Left lobe of liver (tissue), 2 donors: ENCODE measurements at places on chromosomes 13 and 19. TPM values are rescaled to one million over a fixed set of nuclear protein-coding genes. Genes with fewer than 3 reads are reported as not detected.

ZNF709 gene
- 0.65 TPM for total RNA-seq

SIGLEC5 gene
- not detected for total RNA-seq

RFPL4AL1 gene
- total RNA-seq = not detected

PCDH9 gene
- total RNA-seq = 2.4 TPM

NLRP5 gene
- total RNA-seq = not detected

DNA sequence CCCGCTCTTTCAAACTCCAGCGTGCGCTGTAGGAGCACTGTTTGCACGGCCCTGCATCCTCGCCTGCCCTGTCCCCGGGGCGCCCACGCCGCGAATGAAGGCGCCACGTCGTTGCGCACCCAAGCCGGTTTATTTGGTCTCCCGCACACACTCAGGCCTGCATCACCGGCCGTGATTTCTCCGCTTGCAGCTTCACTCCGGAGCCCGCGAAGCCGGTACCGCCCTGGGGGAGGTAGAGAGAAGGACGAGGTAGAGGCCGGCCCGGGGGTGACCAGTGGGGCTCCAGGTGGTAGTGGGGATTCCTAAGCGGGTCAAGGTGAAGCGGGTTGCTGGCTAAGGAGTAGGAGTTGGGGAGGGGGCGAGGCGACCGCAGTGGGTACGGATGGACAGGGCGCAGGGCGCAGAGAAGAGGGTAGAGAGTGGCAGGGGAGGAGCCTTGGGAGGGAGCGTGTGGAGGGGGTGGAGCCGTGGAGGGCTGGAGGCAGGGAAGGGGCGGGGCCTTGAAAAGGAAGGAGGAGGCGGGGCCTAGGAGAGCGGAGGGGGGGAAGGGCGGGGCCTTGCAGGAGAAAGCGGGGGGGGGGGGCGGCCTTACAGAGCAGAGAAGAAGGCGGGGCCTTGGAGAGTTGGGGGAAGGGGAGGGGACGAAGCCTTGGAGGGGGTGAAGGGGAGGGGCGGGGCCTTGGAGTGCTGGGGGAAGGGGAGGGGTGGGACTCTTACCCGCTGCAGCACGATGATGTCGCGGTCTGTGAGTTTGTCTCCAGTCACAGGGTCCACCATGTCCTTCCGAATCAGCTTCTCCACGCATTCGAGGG is 24.6 kb downstream of the NOSIP start:
- DNase-seq = no peak

DNA sequence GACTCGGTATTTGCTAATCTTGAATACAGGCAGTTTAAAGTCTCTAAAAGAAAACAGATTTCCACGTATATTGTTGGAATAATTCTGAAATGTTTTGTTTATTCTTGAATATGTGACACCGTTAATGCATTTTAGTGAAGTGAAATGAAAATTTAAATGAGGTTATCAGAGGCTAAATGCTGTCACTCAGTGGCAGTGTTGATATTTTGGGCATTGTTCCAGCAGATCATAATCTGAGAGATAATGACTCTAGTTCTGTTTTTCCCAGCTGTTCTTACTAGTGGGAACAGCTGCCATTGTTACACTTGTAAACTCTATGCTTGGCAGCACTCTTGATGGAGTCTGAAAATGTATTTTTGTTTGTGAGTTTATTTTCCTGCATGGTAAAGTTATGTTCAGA is 365.6 kb upstream of the SLC10A2 start:
- DNase-seq = no peak

- peak; percentile 66 for DNase-seq
These were observed 50.8 kb downstream of the ATP11A start for GRCh38 chr13:112740502-112741131.

- no peak for DNase-seq
These were observed at the start of gene HCST for GRCh38 chr19:35901854-35902661. Gene HCST, plus strand, starts transcription at chr19:35902529. Its CDS starts 65 bp downstream, at chr19:35902594.

DNA sequence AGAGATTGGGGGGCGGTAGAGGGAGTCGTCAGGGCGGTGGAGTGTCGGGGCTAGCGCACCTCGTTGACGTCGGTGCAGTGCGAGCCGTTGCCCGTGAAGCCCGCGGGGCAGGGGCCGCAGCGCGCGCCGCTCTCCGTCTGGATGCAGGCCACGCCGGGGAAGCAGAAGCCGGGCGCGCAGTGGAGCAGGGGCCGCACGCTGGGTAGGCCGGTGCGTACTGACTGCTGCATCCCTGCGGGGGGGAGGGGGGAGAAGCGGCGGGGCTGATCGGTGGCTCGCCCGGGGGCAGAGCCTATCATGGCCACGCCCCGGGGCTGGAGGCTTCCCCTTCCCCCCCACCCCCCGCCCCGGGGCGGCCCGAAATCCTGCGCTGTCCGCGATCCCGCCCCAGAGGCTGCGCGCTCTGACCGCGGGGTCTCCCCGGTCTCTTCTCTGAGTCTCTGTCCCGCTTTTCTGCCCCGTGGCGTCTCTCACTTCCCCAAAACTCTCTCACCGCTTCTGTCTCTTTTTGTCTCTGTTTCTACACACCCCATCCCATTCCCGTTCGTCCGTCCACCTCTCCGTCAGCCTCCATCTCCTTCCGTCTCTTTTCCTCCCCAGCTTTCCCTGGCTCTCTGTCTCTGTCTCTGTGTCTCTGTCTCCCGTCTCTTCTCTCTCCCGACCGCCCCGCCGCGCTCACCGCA is 1.1 kb downstream of the COMP start:
- no peak for DNase-seq

GRCh38 chr13:69617587-69617986 is 490.0 kb upstream of the ATXN8OS start:
- DNase-seq = no peak

DNA sequence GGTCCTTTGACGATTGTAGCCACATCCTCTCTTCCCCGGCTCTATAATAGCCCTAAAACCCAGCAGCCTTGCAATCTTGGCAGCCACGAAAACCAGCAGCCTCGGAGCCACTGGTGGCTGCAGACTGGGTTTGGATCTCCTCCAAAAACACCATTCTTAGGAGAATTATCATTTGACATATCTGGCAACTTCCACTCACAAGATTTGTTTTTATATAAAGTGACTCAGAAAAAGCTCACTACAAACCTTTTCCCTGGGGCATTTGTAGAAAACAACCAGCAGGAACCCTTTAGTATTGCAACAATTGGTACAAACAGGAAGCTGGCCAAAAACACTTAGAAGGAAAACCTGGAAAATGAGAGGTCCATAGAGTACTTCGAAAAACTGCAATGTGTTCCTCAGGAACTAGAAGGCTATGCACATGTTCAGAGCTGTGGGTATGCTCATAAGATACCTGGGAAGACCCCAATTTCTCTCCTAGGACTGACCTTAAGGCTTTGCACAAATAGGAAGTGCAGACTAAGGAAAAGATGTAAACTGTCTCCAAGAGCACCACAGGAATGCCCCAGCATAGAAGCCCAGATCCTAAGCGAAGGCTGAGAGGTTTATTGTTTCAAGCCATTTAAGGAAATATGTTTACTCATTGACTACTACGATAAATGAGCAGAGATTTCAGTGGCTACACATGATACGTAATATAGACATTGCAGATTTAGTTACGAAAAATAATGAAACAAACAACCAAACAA is 71.2 kb downstream of the MYO16 start:
- no peak for DNase-seq

DNA sequence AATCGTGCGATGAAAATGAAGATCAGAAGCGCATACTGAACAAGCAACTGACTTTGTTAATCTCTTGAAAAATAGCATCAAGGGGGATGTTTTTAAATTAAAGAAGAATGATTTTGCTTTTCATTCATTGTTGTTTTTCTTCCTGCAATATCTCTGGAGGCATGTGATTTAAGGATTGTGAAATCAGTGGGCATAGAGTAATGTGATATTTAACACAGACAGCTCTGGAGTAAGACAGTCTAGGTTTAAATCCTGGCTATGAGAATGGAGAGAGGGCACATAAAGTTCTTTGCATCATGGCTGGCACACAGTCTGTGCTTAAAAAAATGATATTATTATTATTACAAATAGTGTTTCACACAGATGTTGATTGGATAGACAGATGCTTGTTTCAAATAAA is 243.1 kb upstream of the NBEA start:
- no peak for DNase-seq

DNA sequence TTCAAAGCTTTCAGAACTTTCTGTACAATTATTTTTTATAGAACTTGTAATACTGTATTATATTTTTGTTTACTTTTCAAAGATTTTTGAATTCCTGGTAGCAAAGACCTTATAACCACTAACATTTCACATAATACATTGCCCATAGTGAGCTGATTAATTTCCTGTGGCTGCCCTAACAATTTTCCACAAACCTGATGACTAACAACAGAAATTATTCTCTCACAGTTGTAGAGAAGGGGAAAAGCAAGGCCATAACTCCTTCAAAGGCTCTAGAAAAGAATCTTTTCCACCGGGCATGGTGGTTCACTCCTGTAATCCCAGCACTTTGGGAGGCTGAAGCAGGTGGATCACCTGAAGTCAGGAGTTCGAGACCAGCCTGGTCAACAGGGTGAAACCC is 19.1 kb downstream of the KLF12 start:
- DNase-seq = no peak

- DNase-seq = no peak
These were observed 385.1 kb downstream of the IRS2 start for GRCh38 chr13:109401307-109401706.

GRCh38 chr13:30932481-30933353 is at the start of gene TEX26:
Gene TEX26, plus strand, starts transcription at chr13:30932656. Its CDS starts 60 bp downstream, at chr13:30932716.
- DNase-seq = no peak

- DNase-seq = no peak
These were observed 92.0 kb downstream of the NHLRC3 start for GRCh38 chr13:39130301-39130700.

DNA sequence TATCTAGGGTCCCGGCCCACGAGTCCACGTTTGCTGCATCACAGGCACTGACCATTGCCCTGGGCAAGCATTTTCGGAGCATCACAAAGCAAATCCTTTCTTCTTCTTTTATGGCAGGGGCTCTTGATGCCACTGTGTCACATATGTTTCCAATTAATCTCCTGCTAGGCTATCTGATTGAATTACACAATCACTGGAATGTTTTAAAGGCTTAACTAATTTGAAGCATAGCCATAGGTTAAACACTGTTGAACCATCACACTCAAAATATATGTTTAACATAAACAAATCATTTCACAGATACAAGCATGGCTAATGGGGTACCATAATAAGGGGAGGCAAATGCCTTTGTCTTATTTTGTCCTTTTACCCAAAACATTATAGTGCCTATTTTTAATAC is 338.3 kb downstream of the POU4F1 start:
- DNase-seq = no peak

DNA sequence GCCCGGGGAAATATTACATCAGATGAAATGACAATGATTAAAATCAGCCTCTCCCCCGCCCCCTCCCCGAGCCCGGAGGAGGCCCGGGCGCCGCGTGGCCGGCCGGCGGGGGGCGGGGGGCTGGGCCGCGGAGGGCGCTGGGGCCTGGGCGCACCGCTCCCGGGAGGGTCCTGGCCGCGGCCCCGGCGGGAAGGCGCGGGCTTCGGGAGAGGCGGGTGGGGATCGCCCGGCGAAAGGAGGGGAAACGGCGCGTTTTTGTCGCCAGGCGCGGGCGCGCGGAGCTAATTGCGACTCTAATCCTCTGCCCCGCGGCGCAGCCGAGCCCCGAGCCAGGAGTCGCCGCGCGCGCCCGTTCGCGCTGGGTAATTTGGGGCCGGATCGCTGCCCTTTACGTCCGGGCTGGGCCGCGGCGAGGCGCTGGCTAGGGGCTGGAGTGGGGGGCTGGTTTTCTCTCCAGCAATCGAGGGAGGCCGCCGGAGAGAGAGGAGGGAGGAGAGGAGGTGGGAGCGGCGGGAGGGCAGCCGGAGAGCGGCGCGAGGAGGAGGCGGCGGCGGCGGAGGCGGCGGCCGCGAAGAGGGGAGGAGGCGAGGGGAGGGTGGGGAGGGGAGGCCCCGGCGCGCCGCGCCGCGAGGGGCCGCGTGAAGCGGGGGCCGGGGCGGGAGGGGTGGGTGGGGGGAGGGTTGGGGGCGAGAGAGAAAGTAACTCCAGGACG is at the start of gene KCTD15:
KCTD15 (plus strand) TSS at position 707 of the 712 bp plus-strand sequence. CDS start 3,585 bp downstream, outside the sequence.
- no peak for DNase-seq

DNA sequence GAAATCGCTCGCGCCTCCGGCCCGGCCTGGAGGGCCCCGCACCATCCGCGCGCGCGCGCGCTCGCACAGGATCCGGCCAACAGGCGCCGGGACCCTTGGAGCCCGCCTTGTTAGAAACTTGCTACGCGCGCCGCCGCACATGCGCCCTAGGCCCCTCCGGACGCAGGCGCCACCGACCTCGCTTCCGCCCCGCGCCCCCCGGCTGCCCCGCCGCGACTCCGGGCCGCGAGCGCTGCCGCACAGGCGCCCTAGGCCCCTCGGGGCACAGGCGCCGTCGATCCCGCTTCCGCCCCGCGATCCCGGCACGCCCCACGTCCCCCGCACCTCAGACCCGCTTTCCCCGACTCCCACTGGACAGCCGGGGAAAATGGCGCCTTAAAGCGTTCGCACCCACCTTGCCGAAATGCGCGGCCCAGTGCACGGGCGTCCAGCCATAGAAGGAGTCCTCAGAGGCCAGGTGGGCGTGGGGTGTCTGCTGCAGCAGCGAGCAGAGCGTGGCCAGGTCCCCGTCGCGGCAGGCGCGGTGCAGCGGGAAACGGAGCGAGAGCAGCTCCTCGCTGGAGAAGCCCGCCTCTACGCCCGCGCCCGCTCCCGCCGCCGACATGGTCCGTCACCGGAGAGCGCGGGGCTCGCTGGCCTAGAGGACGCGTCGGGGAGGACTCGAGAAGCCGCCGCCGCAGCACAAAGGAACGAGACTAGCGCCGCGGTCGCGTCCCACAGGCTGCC is 375 bp downstream of the ANKRD10 start:
- peak; percentile 79 for DNase-seq

DNA sequence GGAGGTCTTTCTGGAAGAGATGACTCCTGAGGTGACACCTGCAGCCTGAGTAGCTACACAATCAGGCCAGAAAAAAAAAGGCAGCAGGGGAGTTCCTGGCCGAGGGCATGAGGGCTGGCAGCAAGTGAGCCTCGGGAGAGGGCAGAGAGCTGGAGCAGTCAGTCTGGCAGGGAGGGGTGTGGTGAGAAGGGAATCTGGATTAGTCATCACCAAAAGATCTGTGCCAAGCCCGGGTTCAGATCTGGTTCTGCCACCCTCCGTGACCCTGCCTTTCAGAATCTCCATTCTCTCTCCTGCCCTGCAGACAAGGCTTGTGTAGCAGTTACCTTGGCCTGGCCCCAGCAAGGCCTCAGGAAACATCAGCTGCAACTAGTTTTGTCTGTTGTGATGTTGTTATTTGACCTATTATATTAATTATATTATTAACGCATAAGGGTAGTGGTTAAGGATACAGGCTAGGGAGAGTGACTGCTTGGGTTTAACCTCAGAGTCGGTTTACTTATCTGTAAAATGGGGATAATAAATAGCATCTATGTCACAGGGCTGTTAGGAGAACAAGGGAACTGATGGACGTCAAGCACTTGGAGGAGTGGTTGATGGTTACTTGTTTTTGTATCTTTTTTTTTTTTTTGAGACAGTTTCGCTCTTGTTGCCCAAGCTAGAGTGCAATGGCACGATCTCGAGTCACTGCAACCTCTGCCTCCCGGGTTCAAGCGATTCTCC is 2.7 kb upstream of the CAPNS1 start:
- peak; percentile 73 for DNase-seq

GRCh38 chr19:22526661-22527272 is 104.6 kb upstream of the ZNF98 start:
- DNase-seq = no peak

GRCh38 chr13:97753942-97754670 is 199.4 kb upstream of the IPO5 start:
- DNase-seq = no peak

- no peak for DNase-seq
These were observed 1704.7 kb downstream of the SLITRK5 start for GRCh38 chr13:89375839-89376238.
